GM19239 (cell line): ENCODE measurements at places on chromosomes 11 and 22.

DNA sequence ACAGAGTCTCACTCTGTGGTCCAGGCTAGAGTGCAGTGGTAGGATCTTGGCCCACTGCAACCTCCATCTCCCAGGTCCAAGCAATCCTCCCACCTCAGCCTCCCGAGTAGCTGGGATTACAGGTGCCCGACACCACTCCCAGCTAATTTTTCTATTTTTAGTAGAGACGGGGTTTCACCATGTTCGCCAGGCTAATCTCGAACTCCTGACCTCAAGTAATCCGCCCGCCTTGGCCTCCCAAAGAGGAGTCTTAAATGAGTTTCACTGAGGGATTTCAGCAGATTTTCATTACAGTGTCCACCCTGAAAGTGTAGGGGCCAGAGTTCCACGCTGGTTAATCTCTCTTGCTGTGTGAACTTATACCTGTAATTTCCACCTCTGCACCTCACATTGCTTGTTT lies 412 bp upstream of the RPS3 start:
- no peak for DNase-seq

- no peak for DNase-seq
Measured at GRCh38 chr11:66259956-66260355, 8.5 kb upstream of the RAB1B start.

GRCh38 chr11:66070604-66071380 lies 720 bp downstream of the PACS1 start:
- no peak for DNase-seq

DNA sequence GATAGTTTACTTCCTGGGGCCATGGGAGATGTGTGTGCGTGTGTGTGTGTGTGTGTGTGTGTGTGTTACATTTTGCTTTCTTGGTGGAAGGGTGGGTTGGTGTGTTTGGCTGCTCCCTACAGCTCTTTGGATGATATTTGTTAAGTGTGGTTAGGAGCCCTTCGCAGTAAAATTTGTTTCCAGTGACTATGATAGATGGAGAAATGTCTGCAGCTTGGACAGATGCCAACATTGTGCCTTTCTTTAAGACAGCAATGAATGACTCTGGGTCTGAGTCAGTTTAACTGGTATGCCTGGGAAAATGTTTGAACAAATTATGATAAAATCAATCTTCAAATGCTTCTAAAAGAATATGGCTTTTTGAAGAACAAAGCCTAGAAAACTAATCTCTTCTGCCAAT lies 102.7 kb upstream of the TRPC6 start:
- DNase-seq, result no peak

DNA sequence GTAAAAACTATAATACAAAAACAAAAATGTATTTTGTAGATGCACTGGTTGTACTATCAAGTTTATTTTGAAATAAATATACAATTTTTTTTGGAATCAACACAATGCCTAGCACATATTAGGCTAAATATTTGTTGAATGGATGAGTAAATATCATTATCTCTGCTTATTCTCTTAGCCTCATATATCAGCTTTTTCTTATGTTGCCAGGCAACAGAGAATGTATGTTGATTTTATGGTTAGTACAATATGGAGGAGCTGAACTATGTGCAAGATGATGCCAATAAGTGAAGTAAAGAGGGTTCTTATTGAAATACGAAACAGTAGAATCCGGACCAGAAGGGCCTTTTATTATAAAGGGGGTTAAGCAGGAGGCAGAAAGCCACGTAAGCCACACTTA lies 94.9 kb downstream of the FAR1 start:
- no peak for DNase-seq

- no peak for DNase-seq
Measured at GRCh38 chr11:16867097-16867496, 128.7 kb downstream of the C11orf58 start.

DNA sequence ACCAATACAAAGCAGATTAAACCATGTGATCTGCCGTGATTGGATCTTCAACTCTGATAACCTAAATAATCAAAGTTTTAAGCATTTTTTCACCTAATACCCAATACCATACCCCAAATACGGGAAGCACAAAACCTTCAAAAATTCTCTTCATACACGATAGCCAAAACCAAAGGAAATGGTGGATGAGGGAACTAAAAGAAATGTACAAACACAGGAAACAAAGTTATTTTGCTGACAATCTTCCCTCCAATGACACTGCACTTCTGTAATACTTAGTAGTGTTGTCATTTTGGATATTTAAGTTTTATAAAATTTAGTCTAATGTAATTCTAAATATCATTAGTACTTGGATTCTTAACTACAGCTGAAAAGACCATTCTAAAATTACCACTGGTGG lies 27.0 kb downstream of the CSTF3 start:
- DNase-seq, result no peak

- DNase-seq, result peak; percentile 14
Measured at GRCh38 chr11:132941024-132941646, 591.2 kb downstream of the OPCML start.

DNA sequence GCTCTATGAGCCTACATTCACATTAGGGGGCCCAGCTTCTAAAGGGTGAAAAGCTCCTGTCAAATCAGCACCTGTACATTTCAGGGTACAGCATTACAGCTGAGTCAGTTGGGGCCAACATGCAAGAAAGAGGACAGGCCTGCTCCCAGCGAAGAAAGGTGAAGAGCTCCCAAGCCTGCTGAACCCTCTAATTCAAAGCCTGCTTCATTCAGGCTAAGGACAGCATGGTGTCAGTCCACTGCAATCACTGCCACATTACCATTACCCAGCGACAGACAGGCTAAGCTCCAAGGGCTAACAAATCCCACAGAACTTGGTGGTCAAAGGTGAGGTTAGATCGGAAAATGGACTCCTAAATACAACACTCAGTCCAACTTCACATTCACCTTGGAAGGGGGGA lies 65.4 kb upstream of the CHRM4 start:
- no peak for DNase-seq

- DNase-seq, result peak; percentile 16
Measured at GRCh38 chr11:88103337-88104206, 71.7 kb downstream of the RAB38 start.

DNA sequence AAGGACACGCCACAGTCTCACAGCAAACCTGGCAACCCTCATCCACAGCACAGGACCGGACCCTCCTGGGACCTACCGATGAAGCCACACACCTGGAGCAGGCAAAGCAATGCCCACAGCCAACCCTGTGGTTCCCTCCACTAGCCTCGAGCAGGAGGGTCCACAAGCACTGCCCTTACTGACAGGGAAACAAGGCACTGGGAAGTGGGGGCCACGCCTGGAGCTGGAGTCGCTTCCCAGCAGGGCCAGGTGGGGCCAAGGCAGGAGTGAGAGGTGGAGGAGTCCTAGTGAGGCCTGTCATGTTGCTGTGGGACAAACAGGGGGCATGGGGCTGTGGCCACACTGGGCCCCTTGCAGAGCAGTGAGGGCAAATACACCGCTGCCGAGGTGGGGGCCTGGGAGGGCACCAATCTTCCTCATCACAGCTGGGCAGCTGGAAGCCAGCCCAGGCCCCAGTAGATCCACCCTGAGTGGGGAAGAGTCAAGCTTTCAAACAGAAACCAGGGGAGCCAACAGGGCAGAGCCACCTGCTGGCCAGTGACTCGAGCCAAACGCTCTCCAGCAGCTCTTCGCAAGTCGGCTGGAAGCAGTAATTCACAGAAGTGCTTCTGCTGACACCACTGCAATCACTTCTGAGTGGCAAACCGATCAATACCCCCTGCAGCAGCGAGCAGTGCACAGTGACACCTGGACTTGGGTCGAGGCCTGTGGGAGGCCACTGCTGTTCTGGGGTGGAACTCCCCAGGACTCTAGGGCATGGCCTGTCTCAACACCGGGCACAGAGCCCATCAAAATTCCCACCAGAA lies 13.7 kb downstream of the SULT4A1 start:
- no peak for DNase-seq

DNA sequence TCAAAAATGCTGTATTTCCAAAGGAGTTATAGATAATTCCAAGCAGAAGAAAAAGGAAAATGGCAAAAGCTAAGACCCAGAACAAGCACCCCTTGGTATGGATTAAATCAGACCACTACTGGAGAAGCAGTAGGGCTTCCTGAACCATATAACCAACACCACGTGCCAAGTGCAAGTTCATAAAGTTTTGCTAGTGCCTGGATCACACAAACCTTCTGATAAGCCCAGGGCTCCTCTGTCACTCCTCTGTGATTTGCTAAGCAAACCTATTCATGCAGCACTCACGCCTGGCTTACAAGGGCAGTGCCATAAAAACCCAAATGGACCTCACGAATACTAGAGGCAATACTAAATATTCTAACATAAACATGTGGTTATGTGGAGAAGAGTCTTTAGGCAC lies 13.3 kb downstream of the LARGE1 start:
- DNase-seq, result no peak

DNA sequence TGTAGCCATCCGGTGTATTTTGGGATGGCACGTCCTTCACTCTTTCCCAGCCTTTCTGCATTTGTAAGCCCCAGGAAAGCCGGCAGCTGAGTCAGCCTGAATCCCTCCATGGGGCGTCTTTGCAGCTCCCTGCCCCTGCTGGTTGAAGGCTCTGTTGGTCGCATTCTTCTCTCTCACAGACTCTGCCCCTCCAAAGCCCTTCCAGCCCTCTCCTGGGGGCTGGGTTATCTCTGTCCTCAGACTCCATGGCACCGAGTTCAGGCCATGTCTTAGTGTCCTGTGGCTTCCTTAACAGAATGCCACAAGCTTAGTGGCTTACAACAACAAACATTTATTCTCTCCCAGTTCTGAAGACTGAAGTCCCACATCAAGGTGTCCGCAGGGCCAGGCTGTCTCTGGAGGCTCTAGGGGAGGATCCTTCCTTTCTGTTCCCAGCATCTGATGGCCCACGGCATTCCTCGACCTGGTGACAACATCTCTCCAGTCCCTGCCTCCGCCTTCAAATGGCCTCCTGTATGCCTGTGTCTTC lies 62.2 kb downstream of the BCR start:
- no peak for DNase-seq

- DNase-seq, result no peak
Measured at GRCh38 chr11:111422494-111423249, 43.6 kb upstream of the POU2AF1 start.

DNA sequence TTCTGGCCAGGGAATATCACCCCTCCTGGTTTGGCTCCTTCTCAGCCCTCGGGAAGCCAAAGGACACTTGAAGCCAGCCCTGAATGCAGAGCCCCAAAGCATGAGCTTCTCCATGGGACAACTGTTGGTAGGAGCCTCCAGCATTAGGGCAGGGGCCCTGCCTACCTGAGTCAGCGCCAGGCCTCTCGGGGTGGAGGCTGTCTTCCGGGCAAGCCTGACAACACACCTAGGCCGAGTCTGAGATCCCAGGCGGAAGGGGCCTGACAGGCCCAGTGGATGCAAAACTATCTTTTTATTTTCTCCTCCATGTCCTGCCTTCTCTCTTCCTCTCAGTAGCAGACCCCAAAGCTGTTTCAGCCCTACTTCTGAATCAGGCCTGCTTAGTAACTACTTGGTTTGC lies 27.6 kb downstream of the RCOR2 start:
- DNase-seq, result no peak

DNA sequence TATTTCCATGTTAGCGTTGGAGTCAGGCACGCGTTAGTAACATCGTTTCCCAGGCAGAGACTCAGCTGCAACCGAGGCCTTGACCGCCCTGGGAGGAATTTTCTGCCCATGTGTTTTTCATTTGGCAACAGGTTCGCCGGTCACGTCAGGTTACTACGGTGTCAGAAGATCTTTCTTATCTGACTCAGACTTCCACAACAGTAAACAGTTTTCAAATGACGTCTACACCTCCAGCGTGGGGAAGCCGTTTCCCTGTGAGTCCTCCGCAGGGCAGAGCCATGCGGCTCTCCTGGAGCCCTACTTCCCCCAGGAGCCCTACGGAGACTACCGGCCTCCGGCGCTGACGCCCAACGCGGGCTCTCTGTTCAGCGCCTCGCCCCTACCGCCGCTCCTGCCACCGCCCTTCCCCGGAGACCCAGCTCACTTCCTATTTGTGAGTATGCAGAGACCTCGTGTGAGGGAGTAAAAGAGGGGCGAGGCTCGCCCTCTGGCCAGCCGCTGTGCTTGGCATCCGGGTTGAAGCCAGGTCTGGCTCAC lies 14.3 kb upstream of the POU2AF3 start:
- DNase-seq, result no peak

- no peak for DNase-seq
Measured at GRCh38 chr11:126327281-126328000, 23.6 kb downstream of the DCPS start.

GRCh38 chr11:19018901-19019300 lies 41.6 kb downstream of the MRGPRX2 start:
- no peak for DNase-seq

DNA sequence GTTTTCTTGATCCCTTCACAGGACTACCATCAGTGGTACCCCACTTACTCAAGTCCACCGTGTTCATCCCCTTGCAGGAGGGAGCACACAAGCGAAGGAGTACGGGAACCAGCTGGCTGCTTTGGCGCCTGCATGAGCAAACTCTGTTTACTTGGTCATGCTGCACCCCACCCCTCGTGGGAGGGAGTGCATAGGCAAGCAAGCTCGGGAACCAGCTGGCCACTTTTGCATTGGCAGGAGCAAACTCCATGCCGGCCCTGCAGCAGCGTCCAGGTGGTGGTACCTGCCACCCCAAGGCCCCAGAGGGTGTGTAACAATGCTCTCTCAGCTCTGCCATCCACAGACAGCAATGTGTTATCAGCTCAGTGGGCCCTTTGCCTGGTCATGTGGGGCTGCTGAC lies 737.8 kb downstream of the FAM181B start:
- DNase-seq, result no peak

- DNase-seq, result no peak
Measured at GRCh38 chr11:16690086-16690485, 48.4 kb upstream of the C11orf58 start.

DNA sequence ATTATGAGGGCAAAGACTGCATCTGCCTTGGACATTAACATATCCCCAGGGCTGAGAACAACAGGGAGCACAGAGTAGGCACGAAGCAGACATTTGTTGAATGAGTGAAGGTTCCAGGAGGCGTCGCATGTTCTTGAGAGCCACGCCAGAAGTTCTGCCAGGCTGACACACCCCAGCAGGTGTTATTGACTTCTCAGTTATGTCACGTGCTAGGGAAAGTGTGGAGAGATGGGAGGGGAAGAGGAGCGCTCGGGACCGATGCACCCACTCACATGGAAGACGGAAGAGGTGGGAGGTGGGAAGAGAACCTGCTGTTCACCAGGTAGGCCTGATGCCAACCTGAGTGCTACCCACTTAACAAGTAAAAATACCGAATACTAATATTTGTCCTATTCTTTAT lies 232.8 kb downstream of the LARGE1 start:
- no peak for DNase-seq

GRCh38 chr11:117145393-117145761 lies 1.3 kb downstream of the PAFAH1B2 start:
- DNase-seq, result no peak

- DNase-seq, result no peak
Measured at GRCh38 chr11:110327508-110327907, 31.1 kb upstream of the RDX start.

DNA sequence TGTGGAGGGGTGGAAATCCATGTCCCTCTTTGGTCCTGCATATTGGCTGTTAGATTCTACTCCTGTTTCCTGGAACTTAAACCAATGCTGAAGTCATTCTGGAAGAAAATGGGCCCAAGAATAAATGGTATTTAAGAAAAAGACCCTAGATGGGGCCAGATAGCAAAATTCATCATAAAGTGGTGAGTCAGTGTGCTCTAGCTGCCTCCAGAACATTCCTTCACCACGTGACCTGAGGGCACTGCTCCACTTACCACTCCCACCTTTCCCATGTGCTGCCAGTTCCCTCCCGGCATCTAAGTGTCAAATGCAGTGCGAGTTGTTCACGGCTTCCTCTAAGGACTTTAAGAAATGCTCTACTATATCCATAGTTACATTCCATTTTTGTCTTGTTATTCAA lies 30.9 kb upstream of the NAP1L4 start:
- DNase-seq, result no peak
